ENCODE measurements at places on chromosomes 2 and 18. TPM values are rescaled to one million over a fixed set of nuclear protein-coding genes. Genes with fewer than 3 reads are reported as not detected.

The IL36G gene
- not detected for total RNA-seq

The FLACC1 gene
- total RNA-seq = 1.3 TPM

DNA sequence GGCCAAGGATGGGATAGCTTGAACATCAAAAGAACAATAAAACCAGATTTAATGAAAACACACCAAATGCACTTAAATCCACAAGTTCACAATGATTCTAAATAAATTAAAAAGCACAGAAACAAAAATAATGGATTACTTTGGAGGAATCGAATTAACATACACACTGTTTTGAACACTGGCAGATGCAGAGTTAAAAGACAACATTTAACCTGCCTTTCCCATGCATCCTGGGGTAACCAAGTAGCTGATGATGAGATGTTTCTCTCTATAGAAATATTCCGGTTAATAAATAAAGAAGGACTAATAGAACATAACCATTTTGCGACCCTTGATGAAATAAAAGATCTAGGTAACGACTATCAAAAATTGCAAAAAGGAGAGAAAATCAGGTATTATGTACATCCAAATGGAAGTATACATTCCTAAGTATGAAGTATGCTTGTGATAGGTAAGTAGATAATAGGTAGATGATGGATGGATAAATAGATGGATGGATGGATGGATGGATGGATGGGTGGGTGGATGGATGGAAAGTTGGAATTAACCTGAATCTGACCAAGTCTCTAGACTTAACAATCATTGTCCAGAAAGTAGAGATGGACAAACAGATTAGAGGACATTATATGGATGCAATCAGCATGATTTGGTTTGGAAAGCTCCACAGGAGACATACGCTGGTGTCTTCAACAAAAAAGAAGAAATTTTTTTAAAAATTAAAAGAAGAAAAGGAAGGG, 57.4 kb upstream of the MYCN start:
- DNase-seq = no peak

DNA sequence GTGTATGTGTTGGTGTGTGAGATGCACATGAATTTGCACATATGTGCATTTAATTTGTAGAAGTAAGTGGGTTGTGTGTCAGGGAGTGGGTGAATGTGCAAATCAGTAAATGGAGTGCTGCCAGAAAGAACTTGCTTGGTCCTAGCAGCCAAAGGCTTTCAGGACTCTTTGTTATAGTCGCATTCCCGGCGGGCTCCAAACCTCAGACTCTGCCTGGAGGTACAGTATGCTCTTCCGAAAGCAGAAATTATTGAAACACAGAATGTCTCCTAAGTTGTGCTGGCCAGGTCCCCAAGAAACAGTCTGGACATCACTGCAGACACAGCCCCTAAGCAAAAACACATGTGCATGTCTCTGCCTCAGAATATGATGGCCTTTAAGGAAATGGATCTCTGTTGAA, 232.4 kb downstream of the INSIG2 start:
- DNase-seq = no peak

GRCh38 chr2:130963849-130964793, 127.4 kb downstream of the ARHGEF4 start:
- peak; percentile 26 for DNase-seq

DNA sequence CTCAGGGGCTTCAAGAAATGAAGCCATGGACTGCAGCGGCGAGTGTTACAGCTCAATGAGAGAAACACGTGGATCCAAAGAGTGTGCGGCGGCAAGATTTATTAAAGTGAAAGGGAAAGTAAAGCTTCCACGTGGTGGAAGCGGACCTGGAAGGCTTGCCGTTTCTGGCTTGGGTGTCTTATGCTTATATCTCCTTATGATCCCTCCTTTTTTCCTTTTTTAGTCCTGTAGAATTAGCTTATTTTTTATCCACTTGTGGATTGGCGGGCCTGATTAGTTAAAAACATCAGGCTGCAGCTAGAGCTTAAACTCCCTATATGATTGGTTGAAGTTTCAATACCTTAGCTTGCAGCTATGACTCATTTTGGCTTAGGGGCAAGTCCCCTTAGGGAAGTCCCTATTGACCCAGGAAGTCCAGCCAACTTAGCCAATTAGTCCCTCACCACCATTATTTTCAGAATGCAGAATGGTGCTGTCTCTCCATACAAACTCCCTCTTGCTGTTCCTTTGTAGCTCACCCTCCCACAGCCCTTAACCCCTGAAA, 11.6 kb upstream of the HNMT start:
- DNase-seq = no peak

DNA sequence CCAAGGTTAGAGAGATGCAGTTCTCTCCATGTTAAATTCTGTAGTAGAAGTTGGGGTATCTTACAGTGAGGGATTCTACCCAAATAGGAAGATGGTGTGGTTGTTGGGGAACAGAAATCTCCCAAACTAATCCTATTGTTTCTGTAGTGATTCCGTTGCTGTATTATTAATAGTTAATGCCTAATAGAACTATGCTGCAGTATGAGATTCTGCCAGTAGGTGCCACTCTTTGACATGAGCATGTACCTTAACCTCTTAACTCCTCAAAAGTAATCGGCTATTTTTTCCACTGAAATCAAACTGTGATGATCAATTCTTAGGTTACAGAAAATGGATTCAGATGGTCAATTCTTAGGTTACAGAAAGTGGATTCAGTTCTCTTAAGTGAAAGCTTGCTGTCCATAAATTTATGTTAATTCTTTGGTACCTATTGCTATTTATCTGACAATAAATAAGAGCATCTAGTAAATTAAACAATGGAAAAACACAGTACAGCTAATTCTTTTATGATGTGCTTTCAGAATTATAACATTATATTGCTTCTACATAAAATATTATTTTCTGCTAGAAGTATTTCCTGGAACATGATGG, 97.9 kb upstream of the DLX2 start:
- peak; percentile 28 for DNase-seq

DNA sequence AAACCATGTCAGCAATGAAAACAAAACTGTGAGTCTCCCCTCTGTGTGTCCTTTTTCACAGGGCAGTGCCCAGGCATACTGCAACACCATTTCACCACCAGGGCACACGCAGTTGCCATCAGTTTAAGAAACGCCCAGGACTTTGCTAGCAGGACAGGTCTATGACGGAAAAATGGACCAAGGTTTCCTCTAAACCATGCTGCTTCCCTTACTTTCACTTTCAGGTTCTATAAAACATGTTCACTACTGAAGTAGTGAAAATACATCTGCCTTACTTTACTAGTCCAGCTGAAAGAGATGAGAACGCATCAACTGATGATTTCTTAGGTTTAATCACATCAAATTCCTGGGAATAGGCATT, 110.5 kb downstream of the TCF4 start:
- peak; percentile 65 for DNase-seq

The DNAH6 gene
- total RNA-seq = under 0.01 TPM

The HEATR5B gene
- 16.7 TPM for total RNA-seq

- DNase-seq = peak; percentile 94
Observed at GRCh38 chr18:22694954-22695353, 238.2 kb upstream of the RBBP8 start.

The SLC35F5 gene
- total RNA-seq = 245 TPM

DNA sequence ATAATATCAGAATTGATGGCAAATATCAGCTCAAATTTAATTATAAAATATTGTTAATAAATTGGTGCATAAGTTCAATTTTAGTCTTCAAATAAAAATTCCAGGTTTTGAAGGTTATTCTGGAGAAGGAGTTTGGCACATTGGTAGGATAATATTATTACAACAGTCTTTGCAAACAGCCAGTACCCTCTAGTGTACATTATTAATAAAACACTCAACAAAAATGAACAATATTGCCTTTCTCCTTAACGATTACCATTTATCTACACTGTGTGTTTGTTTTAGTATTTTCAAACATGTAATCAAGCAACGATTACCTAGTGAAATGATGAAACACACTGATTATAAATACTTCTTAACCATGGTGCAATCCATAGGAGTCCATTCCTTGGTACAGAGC, 334.0 kb upstream of the FSIP2 start:
- DNase-seq = no peak

DNA sequence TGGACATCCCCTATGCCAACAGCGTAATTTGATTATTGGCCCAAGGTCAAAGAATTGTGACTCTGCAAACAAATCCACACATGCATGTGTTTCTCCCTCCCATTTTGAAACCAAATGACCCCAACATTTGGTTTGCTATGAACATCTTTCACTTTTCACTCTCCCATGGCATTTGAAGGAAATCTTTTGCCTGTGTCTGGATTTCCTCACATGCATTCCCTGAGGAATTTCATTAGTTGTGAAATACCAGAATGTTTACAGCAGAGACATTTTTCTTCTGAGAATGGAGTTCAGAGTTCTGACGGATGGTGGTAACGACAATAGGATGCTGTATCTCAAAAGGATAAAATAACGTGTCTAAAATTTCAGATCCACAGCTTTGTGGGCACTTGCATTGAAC, 60.3 kb upstream of the LMAN1 start:
- DNase-seq = no peak

- DNase-seq = no peak
Observed at GRCh38 chr2:128421286-128421685, 102.6 kb upstream of the HS6ST1 start.

- no peak for DNase-seq
Observed at GRCh38 chr2:175981551-175981950, 20.5 kb downstream of the LNPK start.

- no peak for DNase-seq
Observed at GRCh38 chr2:129400826-129401225, 578.6 kb upstream of the RAB6C start.

The KIAA2012 gene
- total RNA-seq = under 0.01 TPM

- DNase-seq = no peak
Observed at GRCh38 chr2:238936162-238937052, 88.5 kb downstream of the TWIST2 start.

GRCh38 chr2:45674035-45674816, 22.8 kb downstream of the PRKCE start:
- DNase-seq = no peak

DNA sequence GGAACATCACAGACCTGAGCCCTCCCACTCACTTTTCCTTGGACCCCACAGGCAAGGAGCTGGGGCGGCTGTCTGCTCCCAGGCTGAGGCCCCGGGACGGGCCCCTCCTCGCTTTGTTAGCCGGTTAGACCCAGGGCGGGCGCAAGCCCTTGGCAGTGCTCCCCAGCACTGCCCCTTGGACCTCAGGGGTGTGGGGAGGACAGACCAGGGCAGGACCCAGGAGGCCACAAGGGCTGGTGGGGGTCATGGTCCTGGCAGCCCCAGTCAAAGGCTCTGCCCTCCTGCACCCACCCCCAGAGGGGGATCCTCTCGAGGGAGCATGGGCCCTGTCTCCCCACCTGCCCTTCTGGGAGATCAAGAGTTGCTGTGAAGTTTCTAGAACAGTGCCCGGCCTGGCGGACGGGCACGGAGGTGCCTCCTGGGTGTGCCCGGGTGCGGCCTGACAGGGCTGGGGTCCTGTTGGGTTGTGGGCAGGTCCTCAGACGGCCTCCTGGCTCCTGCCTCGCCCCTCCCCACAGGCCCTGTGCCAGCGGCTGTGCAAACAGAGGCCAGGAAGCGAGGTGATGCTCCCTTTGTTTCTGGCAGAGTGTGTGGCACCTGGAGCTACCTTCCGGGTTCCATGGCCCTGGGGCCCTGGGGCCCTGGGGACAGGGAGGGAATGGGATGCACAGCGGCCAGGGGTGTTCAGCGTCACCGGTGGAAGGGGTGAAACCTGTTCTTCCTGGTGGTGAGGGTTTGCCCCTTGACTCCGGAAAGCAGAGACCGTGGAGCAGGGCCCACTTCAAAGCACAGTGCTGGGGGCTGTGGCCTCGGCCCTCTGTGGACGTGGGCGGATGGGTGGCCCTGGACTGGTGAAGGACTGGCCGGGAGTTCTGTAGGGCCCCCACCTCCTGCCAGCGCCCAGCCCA, 2.9 kb upstream of the GAL3ST2 start:
- DNase-seq = no peak

DNA sequence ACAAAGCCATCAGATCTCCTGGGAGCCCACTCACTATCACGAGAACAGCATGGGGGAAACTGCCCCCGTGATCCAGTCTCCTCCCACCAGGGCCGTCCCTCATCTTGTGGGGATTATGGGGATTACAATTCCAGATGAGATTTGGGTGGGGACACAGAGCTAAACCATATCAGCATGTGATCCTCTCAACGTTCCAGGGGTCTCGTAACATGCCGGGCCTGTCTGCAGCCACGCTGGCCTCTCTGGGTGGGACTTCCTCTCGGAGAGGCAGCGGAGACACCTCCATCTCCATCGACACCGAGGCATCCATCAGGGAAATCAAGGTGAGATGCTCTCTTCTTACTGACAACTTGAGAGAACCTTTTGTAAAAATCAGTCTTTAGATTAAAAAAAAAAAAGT, 49.6 kb upstream of the RBM44 start:
- DNase-seq = no peak

GRCh38 chr18:22731398-22731797, 201.7 kb upstream of the RBBP8 start:
- DNase-seq = no peak

DNA sequence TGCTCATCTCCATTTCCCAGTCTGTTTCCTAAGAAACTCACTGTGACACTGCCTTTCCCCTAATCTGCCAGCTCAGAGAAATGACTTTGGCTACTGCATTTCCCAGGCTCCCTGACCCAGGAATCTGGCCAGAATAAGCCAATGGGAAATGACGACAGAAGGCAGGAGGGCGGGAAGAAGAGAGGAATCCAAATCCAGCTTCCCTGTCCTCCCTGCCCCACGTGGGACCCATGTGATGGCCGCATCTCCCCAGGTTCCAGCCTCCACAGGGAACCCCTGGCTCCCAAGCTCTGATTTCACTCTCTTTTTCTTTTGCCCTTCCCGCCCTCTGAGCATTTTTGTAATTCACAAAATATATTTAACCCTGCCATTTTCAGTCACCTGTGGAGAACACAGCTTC, 37.8 kb upstream of the RAB12 start:
- DNase-seq = no peak

The CAD gene
- total RNA-seq = 32.0 TPM

GRCh38 chr2:75097831-75098230, 101.5 kb downstream of the TACR1 start:
- DNase-seq = no peak

- no peak for DNase-seq
Observed at GRCh38 chr18:78681396-78681795, 298.2 kb upstream of the SALL3 start.

All from fibroblast of lung (primary cell).